Activated CD4-positive, alpha-beta T cell treated with anti-CD3 and anti-CD28 coated beads for 36 hours (primary cell): ENCODE measurements at places on chromosomes 16 and 17. TPM values are rescaled to one million over a fixed set of nuclear protein-coding genes. Genes with fewer than 3 reads are reported as not detected.

DNA sequence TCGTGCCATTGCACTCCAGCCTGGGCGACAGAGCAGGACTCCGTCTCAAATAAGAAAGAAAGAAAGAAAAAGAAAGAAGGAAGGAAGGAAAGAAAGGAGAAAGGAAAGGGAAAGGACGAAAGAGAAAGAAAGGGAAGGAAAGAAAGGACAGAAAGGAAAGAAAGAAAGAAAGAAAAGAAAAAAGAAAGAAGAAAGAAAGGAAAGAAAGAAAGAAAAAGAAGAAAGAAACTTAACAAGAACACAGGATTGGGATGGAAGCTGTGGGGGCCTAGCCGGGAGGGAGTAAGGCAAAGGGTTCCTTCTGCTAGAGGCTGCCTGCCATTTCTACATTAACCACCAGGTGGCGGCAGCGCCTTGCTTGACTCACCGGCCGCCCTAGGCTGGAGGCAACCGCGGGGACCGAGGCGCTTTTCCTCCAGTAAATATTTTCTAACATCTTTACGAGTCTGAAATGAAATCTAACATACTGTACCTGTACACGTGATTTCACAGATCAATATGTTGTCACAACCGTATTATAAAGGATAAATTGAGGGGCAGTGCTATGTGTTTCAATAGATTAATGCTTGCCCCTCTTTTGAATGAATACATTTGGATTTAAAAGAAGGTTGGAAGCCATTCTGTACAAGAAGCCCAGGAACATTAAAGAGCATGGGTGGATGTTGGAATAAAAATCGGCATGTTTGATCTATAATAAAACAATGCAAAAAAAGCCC, 6.1 kb downstream of the GJD3 start:
- peak; percentile 95 for DNase-seq

GRCh38 chr17:83079766-83080578, 563 bp downstream of the METRNL start:
- peak; percentile 39 for DNase-seq

TMEM170A gene
- total RNA-seq: 22.0 TPM

GRCh38 chr16:60459463-60459862, 1576.8 kb downstream of the CDH8 start:
- DNase-seq: no peak

- no peak for DNase-seq
Measured at GRCh38 chr17:79835470-79835899, 3.8 kb downstream of the CBX4 start.

GRCh38 chr16:22923491-22923890, 109.5 kb downstream of the HS3ST2 start:
- no peak for DNase-seq

DNA sequence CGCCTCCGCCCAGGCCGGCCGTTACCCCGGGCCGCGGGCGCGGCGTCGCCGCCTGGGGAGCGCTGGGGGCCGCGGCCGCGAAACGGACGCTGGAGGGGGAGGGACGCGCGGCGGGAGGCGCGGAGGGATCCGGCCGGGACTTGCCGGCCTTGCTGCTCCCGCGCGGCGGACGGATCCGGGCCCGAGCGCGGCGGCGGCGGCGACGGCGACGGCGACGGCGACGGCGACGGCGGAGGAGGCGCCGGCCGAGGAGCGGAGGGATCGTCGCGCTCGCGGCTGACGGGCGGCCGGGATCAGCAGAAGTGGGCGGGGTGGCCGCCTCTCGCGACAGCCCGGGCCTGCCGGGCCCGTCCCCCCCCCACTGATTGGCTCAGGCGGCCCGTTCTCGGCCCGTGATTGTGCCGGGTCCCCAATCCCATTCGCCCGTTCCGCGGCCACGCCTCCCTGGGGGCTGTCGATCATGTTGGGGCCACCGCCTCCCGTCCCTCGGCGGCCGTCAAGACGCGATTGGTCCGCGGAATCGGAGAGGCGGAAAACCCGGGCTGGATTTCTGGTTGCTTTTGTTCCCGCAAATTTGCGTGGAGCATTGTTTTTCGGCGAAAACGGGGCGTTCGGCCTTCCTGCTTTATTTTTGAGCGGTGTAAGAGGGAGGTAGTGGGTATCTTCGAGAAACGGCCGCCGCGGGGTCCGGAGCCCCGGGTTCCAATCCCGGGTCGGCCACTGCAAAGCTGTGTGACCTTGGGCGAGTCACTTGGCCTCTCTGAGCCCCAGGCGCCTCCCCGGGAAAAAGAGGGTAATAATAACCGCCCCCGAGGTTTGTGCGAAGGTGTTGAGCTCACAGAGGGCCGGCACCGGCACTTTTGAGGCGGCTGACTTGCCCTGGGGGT, at the start of gene ZCCHC14:
ZCCHC14 (minus strand) TSS at position 304 of the 887 bp plus-strand sequence. CDS start 786 bp downstream, outside the sequence.
- DNase-seq: peak; percentile 100

- no peak for DNase-seq
Measured at GRCh38 chr17:57750109-57750871, 5.2 kb upstream of the CCDC182 start.

DNA sequence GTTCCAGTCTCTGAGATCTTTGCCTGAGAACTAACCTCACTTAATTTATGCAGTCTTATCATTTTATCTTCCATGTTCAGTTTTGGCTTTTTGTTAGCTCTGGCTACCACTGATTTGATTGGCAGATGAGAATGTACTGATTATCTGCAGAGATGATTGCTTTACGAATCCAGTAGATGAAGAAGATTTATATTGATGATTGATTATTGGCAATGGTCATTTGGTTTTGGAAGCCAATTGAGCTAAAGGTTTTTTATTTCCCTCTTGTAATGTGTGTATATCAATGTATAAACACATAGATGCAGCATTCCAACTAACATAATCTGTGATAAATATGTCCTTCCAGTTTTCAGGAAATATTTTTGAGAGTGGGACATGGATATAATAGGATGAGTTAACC, 763.6 kb downstream of the CDH11 start:
- DNase-seq: no peak

EVI2A gene
- total RNA-seq: 16.9 TPM

DNA sequence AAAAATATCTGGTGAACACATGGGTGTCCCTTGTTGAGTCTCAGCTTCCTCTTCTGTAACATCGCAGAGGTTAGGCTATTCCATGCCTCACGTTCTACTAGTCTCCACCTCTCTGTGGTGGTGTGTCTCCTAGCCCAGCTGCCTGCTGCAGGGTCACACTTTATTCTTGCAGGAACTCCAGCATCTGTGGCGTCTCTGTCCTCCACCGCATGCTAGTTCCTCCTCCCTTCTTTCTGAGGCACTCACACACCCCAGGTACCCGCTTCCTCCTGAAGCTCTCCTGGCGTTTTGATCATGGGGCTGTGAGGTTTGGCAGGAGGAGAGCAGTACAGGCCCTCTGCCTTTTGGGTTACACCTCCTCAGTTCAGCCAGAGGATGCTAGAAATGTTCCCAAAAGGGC, 9.9 kb upstream of the TEX2 start:
- DNase-seq: no peak

DNA sequence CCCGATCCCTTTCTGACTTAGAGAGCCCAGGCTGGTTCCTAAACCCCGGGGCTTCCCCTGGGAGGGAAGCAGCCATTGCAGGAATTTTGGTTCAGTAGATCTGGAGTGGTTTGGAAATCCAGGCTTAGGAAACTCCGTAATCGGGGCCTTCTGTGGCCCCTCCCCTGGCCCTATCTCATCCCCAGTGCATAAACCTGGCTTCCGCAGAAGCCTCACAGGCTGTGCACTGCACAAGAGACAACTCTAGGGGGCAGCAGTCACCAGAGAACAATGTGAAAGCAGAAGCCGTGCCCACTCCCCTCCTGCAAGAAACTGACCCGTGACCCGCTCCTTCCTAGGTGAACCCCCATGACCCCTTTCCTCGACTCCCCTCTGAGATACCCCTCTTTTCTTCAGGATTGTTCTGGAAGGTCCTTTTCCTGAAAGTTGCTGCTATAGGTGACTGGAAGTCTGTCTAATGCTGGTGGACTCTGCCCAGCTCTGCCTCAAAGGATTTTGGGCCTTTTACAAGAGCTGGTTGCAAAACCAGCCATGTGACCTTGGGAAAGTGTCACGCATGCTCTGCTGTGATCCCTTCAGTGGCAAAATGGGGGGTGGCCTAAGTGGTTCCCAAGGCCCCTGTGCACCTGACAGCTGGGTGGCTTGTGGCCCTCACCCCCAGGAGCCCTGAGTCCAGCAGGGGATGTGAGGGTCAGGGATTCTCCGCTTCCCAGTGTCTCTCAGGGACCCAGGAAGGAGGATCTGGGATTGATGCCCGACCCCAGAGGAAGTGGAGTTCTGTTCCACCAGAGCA, 14.4 kb downstream of the GUCY2D start:
- DNase-seq: peak; percentile 80

KRT20 gene
- not detected for total RNA-seq

DNA sequence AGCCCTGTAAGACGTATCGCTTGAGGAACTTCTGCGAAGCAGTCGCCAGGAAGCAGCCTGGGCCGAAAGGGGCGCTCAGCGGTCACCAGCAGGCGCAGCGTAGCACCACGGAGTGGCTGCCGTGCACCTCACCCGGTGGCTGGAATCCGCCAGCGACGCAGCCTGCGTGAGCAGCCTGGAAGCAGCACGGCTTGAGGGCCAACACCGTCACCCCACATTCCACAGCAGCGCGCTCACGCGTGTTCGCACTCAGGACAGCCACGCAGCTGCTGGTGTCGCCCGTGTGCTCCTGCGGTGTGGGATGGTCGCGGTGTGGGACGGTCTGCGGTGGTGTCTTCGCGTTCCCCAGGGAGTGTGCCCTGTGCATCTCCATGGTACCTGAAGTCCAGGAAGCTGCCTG, 9.6 kb downstream of the UBE2I start:
- no peak for DNase-seq

DNA sequence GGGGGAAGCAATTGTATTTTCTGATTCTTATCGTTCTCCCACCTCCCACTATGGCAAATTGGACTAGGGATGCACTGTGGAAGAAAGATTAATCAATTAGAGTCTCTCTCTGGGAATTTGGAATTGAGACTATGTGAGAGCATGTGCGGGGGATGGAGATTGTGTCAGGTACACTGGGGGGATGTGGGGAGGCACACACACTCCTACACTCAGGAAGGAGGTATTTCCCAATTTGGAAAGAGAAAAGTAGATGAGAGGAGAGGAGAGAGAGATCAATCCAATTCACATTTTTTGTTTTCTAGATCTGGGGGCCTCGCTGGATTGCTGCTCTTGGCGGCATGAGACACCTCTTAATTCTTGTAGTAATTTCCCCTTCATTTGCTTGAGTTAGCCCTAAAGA, 14.3 kb upstream of the PRKCB start:
- no peak for DNase-seq

GRCh38 chr17:82849076-82849945, 9.5 kb upstream of the ZNF750 start:
- no peak for DNase-seq

- no peak for DNase-seq
Measured at GRCh38 chr16:48734220-48734619, 124.2 kb upstream of the N4BP1 start.

GRCh38 chr17:5769593-5770354, 185.5 kb upstream of the NLRP1 start:
- DNase-seq: no peak

GRCh38 chr17:56440419-56440818, 153.1 kb upstream of the NOG start:
- no peak for DNase-seq

DNA sequence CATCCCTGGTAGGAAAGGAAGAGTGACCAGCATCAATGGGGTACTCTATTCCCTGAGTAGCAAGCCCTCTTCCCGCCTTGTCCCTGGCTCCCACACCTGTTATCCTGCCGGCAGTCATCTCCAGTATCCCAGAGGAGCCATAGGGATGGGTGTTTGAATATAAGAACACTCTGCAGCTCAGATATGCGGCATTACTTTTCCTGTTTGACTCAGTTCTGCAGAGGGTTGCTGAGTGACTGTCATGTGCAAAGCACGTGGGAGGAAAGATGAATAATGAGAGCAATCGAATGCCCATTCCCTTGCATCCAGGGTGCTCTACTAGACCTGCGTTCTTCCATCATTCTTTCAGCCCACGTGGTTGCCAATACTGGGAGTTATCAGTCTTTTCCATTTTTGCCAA, 115.1 kb downstream of the PRKCB start:
- DNase-seq: peak; percentile 47

GRCh38 chr17:17055286-17056155, 13.3 kb downstream of the MPRIP start:
- no peak for DNase-seq

DNA sequence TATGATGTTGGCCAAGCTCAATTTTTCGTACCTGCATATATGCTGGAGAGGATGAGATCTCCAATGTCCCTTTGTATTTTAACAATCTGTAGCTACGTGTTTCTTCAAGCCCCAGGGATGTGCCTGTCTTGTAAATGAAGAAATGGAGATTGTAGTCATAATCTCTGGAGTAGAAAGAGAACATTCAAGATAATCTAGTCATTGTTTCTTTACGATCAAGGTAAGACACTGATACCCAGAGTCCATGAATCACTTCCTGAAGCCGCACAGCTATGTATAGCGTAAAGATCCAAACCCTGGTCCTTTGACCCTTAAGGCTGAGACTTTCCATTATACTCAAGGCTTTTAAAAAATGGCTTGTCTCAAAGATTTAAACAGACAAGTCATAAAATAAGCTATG, 205.5 kb downstream of the HS3ST3B1 start:
- DNase-seq: no peak

GRCh38 chr16:68402748-68403040, 45.6 kb downstream of the SMPD3 start:
- DNase-seq: no peak

DNA sequence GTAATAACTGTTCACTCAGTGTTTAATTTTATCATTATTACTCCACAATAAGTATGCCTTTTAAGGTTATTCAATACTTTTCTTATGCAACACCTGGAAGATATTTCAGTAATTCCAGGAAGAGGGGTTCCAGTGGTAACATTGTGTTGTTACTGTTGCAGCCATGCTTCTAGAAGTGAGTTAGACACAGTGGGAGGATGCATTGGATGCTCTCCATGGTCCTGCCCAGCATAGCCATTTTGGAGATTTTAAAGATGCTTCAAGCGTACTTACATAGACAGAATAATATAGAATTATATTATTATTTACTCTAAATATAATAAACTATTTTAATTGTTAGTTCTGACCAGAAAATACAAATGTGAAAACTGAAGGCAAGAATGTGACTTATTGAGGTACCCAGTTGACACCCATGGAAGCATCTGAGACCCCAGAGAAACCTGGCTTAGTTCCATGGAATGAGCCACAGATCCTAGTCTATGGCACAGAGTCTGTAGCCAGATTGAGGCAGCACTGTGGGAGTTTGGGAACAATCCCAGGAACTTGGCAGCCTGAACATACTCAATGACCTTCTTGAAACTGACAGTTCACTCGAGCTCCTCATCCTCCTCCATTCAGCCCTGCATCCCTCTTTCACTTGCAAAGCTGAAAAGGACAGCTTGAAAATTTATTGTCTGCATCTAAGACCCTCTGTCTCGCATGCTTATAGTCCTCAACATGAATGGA, 190.1 kb upstream of the HS3ST4 start:
- no peak for DNase-seq

DNA sequence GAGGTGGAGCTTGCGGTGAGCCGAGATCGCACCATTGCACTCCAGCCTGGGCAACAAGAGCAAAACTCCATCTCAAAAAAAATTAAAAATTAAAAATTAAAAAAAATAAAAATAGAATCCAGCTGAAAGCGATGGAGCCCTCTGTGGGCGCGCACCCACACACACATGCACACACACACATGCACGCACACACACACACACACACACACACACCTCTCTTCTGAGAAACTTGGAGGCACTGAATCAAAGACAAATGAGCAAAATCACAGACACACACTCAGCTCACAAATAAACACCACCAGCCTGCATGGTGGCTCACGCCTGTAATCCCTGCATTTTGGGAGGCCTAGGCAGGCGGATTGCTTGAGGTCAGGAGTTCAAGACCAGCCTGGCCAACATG, 9.6 kb upstream of the FADS6 start:
- DNase-seq: no peak
